ENCODE measurements at places on chromosomes 1 and 21.

DNA sequence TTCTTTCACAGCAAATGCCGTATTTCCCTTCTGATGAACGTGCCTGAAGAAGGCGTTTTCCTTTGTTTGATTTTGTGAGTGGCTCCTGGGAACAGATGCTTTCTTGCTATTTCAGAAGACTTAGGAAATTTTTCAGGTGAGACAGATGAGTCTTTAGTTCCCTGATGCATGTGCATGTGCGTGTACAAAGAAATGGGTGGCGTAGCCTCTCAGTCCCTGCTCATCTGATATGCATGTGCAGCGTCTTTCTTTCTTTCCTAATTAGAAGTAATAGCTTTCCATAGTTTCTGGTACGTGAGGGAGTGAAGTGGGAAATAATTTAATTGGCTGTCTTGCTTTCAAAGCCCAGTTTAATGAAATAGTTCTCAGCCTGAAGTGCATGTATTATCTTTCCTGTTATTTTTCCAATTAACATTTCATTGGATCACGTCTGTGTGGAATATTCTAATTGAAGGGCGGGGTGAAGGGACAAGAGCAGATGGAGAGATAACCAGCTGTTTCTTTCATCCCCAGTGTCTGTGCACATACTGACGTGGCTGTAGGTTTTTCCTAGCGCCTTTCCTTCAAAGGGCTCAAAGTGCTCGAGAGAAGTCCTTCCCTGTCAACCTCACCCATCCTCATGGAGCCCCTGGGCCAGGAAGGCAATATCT lies 104.3 kb downstream of the FAM78B start:
- H3K27ac ChIP-seq, result no peak overlapping the region
- H3K27me3 ChIP-seq, result peaks cover 9% of the 10 kb centered on the region
- H3K36me3 ChIP-seq, result no peaks in the 10 kb centered on the region
- no peak overlapping the region for H3K4me3 ChIP-seq
- no peaks in the 10 kb centered on the region for H3K4me1 ChIP-seq

DNA sequence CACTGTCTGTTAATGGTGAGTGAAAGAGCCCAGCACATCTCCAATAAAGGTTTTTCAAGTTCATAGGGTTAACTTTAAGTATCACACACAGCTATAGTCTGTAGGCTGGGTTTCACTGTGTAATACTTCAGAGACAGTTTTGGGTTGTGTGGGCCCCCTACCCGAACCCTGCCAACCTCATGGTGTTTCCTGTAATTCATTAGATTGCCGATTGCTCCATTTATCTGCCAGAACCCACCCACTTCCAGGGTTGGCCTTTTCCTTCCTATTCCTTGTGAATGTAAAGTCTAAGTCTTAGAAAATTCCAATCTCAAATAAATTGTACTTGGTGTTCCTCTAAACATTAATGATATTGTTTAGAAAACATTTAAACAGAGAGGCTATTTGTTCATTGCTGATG lies 43.6 kb downstream of the CTTNBP2NL start:
- no peaks in the 10 kb centered on the region for H3K27me3 ChIP-seq
- peaks cover 28% of the 10 kb centered on the region for H3K36me3 ChIP-seq
- no peak overlapping the region for H3K27ac ChIP-seq
- no peak overlapping the region for H3K4me3 ChIP-seq
- DNase-seq, result no peak

DNA sequence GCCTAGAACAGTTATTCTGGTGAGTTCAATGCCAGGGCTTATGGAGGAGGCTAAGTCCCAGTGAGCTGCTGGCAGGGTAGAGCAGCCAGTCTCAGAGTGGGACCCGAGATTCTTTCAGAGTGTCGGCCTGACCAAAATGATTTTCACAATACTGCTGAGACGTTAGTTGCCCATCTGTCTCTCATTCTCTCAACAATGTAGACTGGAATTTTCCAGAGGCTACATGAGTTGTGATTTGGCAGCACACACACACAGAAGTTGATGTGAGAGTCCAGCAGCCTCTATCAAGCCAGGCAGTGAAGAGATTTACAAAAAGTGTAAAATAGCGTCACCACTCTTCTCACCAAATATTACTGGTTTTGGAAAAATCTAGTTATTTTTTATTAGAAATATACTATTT lies 21.7 kb downstream of the CACNA1S start:
- no peak overlapping the region for H3K27ac ChIP-seq
- DNase-seq, result no peak
- H3K36me3 ChIP-seq, result no peaks in the 10 kb centered on the region
- no peaks in the 10 kb centered on the region for H3K4me1 ChIP-seq

- no peaks in the 10 kb centered on the region for H3K4me1 ChIP-seq
These were observed 10.8 kb downstream of the MINDY1 start for GRCh38 chr1:150995896-150996295.

DNA sequence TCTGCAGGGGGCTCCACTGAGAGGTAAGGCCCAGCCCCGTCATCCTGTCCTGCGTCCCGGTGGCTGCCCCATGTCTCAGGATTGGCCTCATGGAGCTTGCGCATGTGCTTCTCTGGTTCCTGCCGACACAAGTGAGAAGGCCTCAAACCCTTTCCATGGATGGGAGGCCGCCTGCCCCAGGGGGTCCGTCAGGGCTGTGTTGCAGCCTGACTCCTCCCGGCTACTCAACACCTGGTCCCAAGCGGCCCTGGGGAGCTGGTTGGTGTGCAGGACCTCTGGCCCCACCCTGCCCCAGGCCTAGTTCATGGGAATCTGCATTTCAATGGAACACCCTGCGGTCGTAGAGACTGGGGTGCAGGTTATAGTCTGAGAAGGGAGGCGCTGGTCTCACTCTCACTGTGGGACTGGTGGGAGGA lies 21.1 kb upstream of the PDE9A start:
- H3K27me3 ChIP-seq, result peaks cover under 1% of the 10 kb centered on the region
- H3K4me3 ChIP-seq, result no peak overlapping the region
- H3K36me3 ChIP-seq, result no peaks in the 10 kb centered on the region

- DNase-seq, result no peak
- H3K4me1 ChIP-seq, result peaks cover 5% of the 10 kb centered on the region
- H3K4me3 ChIP-seq, result no peak overlapping the region
- H3K27ac ChIP-seq, result no peak overlapping the region
- no peaks in the 10 kb centered on the region for H3K36me3 ChIP-seq
- H3K27me3 ChIP-seq, result peaks cover 73% of the 10 kb centered on the region
These were observed 1.1 kb upstream of the PKP1 start for GRCh38 chr1:201282216-201282615.

Data from progenitor cell of endocrine pancreas (in vitro differentiated cells).